Fibroblast of skin of abdomen (primary cell): ENCODE measurements at places on chromosomes 2 and 18.

- DNase-seq, result no peak
Measured at GRCh38 chr18:79873449-79874110, 75.8 kb downstream of the KCNG2 start.

- DNase-seq, result no peak
Measured at GRCh38 chr2:72136933-72137497, 10.6 kb downstream of the CYP26B1 start.

DNA sequence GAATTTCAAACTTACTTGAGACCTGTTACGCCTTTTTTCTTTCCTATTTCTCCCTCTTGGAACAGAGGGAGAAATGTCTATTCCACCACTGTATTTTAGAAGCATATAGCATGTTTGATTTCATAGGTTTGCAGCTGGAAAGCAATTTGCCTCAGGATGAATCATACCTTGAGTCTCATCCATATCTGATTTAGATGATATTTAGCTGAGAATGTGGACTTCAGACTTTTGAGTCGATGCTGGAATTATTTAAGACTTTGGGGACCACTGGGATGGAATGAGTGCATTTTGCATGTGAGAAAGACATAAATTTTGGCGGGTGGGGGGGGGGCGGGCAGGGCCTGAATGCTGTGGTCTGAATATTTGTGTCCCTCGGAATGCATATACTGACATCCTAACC, 282.7 kb upstream of the STON1 start:
- DNase-seq, result peak; percentile 68

DNA sequence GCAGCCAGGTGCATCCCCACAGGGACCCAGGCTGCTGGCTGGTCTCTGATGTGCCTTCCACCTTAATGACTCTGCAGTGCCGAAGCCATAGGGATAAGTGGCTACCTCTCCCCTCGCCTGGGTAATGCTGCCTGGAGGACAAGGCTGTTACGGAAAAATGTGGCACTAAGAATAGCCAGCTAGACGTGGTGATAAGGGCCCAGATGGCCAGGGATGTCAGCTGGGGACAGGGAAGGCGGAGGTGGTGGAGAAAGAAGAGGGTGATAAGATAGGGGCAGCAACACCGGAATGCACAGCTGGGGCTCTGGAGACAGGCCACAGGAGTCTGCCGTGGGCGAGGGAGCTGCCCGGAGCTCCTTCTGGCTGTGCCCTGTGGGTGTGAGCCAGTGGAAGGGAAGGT, 170.6 kb downstream of the FHOD3 start:
- no peak for DNase-seq

GRCh38 chr18:41396861-41397260, 558.2 kb upstream of the PIK3C3 start:
- no peak for DNase-seq

GRCh38 chr2:198376677-198377076, 572.3 kb downstream of the PLCL1 start:
- no peak for DNase-seq

- no peak for DNase-seq
Measured at GRCh38 chr2:79235135-79235534, 75.6 kb upstream of the REG3A start.

DNA sequence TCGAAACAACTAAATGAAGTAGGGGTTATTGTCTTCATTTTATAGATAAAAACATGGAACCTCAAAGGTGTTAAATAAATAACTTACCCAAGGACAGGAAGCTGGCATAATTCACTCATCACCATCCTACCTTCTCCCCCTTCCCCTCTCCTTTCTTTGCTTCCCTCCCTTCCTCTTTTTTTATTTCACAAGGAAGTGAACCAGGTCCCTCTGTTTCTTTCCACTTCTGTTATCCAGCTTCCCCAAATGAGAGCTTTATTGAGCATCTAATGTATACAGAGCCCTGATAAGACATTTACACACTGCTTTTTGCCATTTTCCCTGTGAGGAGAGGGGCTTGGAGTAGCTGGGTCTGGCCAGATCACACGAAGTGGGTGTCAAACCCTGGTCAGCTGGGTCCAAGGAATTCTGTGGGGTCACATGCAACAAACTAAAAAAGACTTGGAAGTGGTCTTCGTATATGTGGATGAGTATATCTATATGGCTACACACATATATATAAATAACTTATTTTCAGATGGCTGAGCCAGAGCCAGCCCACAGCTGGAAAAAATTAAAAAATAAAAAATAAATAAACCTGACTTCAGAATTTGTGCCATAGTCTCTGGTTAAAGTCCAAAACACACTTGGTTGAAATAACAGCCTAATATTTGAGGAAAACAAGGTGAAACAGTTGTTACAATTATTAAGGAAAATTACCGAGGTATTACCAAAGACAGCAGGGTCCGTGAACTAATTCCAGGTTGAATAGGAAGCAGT, 49.3 kb upstream of the FOSL2 start:
- DNase-seq, result no peak

GRCh38 chr2:27800856-27801255, 29.3 kb downstream of the MRPL33 start:
- DNase-seq, result no peak

GRCh38 chr2:72028996-72029395, 118.7 kb downstream of the CYP26B1 start:
- no peak for DNase-seq

DNA sequence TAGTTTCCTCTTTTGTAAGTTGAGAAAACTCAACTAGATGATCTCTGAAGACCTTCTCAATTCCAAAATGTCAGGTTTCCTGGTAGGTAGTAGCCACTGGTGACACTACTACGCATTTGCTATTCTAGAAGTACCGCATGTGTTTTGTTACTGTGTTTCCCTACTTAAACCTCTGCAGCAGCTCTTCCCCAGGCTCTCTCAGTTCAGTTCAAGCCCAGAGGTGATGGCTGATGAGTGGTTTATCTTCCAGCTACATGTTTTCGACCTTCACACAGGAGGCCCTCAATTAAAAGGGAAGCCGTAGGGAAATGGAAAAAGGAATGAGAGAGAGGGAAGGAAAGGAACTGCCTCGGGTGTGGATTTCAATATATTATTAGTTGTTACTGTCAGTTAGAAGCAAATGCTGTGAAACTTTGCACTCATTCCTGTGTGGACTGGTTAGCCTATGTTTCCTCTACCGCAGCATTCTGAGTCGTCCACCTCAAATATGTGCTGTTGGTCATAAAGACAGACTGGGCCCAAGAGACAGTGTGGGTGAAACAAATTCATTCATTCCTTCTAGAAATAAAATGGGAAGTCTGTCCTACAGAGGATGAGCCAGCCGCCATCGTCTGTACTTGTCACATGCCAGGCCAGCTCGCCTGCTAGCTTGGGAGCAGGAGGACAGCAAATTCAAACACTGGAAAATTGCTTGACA, 455.2 kb upstream of the RAB12 start:
- DNase-seq, result peak; percentile 85

DNA sequence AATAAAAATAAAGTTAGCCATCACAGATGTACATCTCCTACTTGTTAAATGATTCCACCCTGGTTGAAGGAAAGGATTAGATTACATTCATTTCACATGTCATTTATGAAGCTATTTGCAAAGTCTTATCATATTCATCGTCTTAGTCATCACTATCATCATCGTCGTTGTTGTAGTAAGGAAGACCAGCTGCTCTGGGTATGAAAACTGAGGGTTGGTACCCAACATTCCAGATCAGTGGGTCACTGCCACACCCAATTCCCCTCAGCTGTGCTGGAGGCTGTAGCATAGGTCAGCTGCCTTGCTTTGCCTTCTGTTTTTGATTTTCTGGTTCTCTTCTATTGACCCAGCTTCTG, 20.9 kb upstream of the CCBE1 start:
- peak; percentile 98 for DNase-seq

GRCh38 chr18:80010551-80010906, 22.2 kb upstream of the TXNL4A start:
- DNase-seq, result no peak

DNA sequence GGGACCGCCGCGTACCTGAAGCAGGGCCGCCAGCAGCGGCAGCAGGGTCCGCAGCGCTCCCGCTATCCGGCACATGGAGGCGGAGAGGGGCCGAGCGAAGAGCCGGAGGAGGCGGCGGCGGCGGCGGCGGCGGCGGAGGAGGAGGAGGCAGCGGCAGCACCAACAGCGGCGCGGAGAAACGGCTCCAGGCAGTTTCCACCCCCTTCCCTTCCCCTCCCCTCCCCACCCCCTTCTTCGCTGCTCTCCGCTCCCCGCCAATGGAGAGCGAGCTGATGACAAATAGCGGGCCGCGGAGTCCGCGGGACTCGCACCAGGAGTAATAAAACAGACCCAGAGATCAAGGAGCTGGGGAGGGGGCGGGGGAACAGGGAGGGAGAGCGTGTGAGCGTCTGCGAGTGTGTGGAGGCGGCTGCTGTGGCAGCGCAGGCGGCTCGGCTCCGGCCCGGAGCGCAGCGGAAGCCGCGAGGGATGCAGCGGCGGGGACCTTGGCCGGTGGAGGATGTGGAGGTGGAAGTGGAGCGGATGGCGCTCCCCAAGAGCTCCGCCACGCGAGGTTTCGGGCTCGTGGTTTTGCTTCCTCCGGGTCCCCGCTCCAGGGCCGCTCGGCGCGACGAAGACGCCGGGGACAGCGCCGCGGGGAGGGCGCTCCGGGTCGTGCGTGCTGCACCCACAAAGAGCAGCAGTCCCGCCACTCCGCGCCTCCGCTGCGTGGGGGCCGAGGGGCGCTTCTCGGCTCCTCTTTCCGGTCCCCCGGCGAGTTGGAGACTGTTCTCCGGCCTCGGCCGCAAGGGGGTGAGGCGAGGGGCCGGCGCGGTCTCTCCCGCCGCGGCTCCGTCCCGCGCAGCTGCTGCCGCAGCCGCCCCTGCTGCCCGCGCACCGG, at the start of gene CDH2:
CDH2 (minus strand) TSS at position 183 of the 880 bp plus-strand sequence; CDS start at position 75, 108 bp downstream.
- peak; percentile 97 for DNase-seq

GRCh38 chr18:48402953-48403352, 6.2 kb downstream of the ZBTB7C start:
- no peak for DNase-seq

DNA sequence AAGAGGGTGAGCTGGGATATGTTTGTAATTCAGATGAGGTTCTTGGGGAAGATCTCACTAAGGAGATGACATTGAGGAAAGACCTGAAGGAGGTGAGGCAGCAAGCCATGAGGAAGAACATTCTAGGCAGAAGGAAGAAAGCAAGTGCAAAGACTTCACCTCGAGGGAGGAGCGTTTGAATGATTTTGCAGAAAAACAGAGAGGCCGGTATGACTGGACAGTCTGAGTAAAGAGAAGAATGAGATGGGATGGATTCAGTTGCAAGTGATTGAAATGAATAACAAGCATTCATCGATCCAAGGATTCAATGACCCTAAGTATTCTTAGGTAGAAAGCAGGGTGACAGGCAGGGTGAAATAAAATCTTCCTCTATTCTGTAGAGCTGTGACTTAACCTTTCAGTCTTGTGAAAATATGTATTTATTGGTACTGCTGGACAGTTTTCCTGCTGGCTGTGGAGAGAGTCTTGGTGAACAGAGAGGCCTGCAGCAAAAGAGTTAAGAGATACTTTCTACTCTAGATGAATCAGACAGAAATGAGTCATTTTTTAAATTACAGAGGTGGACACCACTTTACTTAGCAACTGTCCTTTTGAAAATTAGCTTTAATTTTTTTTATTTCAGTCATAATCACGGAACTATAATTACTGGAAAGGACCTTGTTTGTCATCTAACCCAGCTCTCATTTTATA, 278.4 kb downstream of the LRRTM1 start:
- DNase-seq, result peak; percentile 20

DNA sequence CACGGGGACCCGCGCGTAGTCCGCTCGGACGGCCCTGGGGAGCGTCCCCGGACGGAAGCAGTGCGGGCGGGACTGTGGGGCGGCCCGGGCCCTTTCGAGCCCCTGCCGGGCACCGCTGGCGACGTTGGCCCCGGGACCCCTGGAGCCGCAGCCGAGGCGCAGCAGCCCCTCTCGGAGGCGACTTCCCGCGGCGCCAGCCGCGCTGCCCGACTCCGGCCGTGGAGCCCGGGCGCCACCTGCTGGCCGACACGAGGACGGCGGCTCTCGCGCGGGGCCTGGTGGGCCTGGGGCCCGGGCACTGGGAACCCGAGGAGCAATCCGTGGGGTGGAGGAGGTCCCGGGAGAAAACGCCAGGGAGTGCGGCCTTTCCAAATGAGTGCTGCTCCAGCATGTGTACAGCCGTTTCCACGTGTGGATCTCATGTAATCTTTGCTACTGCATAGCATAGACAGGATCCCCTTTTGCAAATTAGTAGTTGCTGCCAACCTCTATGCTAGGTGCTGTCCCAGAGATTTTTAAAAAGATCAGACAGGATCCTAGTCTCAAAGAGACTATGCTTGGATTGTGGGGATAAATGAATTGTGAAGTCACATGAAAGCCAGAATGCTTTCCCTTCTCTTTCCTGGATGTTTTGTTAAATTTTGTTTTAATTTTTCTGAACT, 4.0 kb downstream of the ID2 start:
- peak; percentile 59 for DNase-seq

DNA sequence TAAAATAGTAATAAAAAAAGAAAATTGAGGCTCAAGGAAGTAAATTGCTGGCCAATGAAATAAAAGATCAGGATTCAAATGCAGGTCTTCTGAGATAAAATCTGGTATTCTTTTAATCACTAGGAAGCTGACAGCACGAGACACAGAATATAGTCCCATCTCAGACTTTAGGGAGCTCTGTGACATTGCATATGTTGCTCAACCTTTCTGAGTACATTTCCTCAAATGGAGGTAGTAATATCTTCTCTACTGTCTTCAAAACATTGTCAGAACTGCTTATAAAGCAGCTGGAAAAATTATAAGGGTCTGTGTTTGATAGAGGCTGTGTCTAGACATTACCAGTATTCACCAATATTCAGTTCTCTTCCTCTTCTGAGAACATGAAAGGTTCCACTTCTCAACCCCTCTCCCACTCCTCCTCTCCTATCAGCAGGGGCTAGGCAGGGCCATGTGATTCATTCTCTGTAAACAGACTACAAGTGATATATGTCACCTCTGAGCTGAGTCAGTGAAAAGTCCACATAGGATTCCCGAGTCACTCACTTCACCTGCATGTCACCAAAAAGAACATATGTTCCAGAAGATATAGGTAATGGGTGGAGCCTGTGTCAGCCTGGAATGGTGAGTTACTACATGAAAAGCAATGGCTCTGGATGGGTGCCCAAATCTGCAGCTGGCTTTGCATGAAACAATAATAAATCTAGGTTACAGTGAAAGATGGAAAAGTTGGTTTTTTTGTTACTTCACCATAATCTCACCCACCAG, 7.1 kb downstream of the KCNE4 start:
- DNase-seq, result peak; percentile 83

GRCh38 chr2:221468317-221468716, 103.8 kb downstream of the EPHA4 start:
- no peak for DNase-seq

- DNase-seq, result no peak
Measured at GRCh38 chr2:118130385-118130784, 42.1 kb downstream of the INSIG2 start.

DNA sequence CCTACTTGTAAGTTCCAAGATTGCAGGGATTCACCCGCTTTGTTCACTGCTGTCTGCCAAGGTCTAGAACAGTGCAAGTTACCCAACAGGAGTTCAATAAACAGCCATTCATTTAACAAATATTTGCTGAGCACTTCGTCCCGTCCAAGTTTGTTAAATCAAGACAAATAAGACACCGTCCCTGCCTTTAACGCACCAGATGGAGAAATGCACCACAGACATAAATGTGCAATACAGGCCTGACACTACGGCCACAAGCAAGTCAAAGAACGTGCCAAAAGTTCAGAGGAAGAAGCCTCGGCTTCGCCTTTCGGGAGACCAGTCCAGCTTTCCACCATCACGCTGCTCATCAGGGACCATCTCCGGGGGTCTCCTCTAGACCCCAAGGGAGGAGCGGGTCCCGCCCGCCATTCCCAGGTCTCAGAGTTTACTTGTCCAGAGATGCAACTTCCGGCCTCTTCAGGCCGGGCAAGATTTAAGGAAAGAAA, 429 bp downstream of the C2orf76 start:
- peak; percentile 11 for DNase-seq
